Ureter (tissue), 1 donor: ENCODE measurements at places on chromosomes 1 and 21. TPM values are rescaled to one million over a fixed set of nuclear protein-coding genes. Genes with fewer than 3 reads are reported as not detected.

GRCh38 chr1:110312188-110313121, 26.7 kb upstream of the RBM15 start:
- peak; percentile 82 for DNase-seq

- DNase-seq: no peak
These were observed 10.8 kb upstream of the SMYD2 start for GRCh38 chr1:214270097-214270650.

KCNQ4 gene
- total RNA-seq: 3.7 TPM

DNA sequence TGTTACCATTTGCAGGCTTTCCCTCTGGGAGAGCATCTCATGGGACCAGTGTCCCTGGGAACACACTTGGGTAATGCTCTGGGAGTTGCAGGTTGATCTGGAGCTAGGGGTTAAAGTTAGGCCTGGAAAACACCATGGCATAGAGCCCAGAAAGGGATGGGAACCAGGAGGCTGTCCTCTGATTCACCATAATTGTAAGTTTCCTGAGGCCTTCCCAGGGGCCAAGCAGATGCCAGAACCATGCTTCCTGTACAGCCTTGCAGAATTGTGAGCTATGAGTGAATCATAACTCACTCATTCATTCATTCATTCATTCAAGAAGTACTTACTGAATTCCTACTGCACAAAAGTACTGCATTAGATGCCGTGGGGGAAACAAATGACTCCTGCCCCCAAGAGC, 50.0 kb downstream of the LACTBL1 start:
- no peak for DNase-seq

LRRC41 gene
- total RNA-seq: 76.6 TPM

NBPF4 gene
- total RNA-seq: 0.34 TPM

RAB3B gene
- 1.4 TPM for total RNA-seq

- DNase-seq: no peak
These were observed 175.3 kb downstream of the CACNA1E start for GRCh38 chr1:181658581-181658980.

S100A9 gene
- total RNA-seq: 151 TPM

DNA sequence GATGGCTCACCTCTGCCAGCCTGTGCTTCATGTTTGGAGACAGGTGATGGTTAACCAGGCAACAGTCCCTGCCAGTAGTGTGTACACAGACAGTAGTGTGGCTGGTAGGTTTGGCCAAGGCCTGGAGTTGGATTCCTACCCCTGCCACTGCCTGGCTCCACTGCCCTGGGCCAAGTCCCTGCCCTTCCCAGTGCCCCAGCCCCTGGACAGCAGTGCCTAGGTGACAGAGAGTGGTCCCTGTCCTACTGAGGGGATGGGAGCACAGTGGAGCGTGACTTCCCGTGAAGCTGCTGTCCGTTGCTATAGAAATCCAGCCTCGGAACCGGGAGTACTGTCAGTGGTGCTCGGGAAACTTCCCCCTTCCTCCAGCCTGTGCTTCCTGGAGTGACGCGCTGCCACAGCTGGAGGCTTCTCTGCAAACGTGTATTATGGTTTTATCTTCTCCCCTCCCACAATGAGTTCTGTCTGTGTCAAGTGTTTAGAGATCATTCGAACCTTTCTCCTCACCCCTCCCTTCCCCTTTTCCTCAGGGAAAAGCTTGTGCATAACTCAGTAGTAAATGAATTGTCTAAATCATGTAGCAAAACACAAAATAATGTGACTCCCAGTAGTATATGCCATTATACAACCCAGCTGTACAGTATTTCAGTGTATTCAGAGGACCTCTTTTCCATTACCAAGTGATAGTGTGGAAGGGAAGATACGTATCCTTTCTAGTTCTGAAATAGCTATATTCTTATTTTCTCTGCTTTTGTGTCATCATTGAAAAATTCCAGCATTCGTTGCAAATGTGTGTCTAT, 73.4 kb downstream of the GALNT2 start:
- DNase-seq: no peak

HRNR gene
- not detected for total RNA-seq
